ENCODE measurements at places on chromosomes 16 and 17.
A peak's percentile ranks its signal among the peaks of the same experiment; 100 is the strongest.

- DNase-seq, result no peak
These were observed 524.8 kb downstream of the TOX3 start for GRCh38 chr16:52022177-52022576.

GRCh38 chr16:69406780-69407331 lies 17.6 kb upstream of the CYB5B start:
- no peak for DNase-seq

DNA sequence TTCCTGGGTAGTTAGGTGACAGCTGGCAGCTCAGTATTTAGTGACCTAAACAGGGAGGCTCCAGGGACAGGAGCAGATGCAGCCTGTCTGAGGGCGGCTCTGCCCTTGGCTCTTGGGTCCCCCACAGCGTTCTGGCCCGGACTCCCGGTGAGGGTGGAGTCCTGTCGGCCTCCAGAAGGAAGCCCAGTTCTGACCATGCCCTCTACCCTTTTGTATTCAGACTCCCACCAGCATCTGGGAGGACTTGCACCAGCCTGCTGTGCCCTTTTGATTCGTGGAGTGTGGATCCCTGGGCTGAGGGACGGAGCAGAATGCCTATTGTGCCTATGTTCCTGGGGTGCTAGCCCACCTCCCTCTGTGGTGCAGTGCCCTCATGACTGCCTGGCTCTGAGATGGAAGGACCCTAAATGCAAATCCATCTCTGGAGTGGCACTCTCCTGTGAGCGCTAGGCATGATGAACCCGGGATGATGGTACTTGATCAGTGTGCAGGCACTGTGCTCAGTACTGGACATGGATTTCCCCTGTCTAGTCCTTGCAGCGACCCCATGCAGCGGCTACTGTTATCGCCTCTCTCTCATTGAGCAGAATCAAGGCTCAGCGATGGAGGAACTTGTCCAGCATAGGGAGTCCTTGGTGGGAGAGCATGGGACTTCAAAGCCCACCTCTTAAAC lies 123.1 kb downstream of the SNX29 start:
- DNase-seq, result no peak

- no peak for DNase-seq
These were observed 57.6 kb downstream of the SYT17 start for GRCh38 chr16:19225651-19226050.

DNA sequence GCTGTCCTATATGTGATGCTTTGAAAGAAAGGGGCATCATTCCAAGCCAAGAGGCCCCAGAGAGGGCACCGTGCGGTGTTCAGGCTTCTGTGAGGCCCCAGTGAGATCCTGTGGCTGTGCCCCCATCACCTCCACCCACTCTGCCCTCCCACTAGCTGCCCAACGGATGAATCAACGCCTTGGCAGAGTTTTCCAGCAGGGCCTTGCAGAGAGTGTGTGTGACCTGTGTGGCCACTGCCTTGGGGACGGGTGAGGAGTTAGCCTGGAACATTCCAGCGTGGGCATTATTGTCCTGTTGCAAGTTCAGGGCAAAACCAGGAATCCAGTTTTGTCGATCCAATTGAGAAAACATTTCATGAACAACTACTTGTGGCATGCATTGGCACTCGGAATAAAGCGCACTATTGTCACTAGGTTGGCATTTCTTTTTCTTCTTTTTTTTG lies 53.7 kb downstream of the SF3B3 start:
- DNase-seq, result no peak

DNA sequence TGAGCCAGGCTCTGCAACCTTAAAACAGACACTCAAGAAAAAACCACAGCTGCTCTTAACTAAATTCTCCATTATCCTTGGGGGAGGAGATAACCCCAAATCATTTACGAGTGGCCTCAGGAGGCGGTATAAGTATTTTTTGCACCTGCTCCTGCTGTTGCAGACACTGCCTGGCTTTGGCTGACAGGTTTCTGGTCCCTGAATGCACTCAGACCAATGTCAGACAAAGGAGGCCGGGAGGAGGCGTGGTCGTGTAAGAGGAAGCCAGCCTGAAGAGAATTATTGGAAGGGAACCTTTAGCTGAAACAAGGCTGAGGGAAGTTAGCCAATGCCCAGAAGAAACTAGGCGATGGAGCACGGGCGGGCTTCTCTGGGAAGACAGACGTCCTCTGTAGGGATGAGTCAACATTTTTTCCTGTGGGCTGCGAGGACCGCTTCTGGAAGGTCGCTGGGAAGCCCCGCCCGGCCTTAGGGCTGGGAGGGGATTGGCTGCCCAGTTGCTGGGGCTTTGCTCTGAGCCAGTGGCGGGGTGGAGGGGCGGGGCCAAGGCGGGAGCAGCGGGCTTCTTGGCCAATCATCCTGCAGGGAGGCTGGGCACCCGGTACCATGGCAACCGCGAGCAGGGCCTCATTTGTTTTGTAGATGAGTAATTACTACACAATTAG lies 82.3 kb downstream of the CCDC182 start:
- peak; percentile 68 for DNase-seq

- no peak for DNase-seq
These were observed 1.2 kb upstream of the TNRC6C start for GRCh38 chr17:77957235-77957856.

GRCh38 chr16:76214856-76215255 lies 62.3 kb upstream of the CNTNAP4 start:
- no peak for DNase-seq

GRCh38 chr17:79966681-79967080 lies 69.0 kb downstream of the TBC1D16 start:
- no peak for DNase-seq

DNA sequence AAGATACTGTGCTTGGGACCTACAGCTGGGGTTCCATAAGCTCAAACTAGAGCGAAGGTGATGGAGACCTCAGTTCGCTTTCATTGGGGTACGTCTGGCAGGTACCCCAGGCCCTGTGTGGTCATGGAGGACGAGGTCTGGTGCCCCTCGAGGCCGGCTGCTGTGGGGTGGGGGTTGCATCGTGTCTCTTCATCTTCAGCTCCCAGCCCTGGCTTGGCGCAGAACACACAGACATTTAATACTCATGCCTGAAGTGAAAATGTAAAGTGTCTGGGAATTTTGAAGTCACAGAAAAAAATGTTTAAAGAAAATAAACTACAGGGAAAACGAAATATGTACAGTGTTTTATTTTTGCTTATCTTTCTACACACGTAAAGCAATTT lies 80.5 kb downstream of the TBC1D16 start:
- no peak for DNase-seq

GRCh38 chr17:8320990-8321389 lies 10.9 kb downstream of the ARHGEF15 start:
- no peak for DNase-seq

DNA sequence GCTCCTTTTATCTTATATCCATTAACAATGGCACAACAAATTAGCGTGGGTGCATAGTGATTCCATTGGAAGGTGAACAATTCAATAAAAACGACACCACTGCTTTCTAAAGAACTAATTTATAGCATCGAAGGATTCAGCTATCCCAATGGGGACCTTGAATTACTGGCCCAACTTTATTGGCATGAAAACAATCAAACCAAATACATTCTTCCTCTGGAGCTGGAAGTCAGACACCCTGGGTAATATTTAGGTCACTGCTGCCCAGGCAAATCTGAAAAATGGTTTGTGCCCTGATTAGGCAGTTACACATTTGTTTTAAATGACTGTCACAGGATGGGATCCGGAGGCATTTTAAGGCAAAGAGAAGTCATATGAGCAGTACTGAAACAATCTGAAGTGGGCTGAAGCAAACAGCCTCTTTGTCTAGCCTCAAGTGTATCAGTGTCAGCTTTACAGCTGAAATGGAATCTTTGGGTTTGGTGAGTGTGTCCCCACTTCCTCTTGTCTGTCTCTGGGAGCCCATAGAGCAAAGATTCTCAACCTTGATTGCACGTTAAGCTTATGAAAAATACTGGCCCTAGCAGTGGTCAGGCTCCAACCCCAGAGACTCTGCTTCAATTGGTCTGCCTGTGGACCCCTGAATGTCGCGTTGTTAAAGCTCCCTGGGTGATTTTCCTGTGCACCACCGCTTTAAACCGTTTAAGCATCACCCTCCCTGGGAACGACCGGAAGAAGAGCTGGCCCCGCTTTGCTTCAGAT lies 30.3 kb downstream of the CDK5R1 start:
- no peak for DNase-seq

- no peak for DNase-seq
These were observed 1.3 kb downstream of the SNN start for GRCh38 chr16:11669380-11670146.

- peak; percentile 60 for DNase-seq
These were observed 13.1 kb downstream of the FMNL1 start for GRCh38 chr17:45234641-45235415.

GRCh38 chr17:64157669-64158180 lies 27.8 kb upstream of the ERN1 start:
- no peak for DNase-seq

DNA sequence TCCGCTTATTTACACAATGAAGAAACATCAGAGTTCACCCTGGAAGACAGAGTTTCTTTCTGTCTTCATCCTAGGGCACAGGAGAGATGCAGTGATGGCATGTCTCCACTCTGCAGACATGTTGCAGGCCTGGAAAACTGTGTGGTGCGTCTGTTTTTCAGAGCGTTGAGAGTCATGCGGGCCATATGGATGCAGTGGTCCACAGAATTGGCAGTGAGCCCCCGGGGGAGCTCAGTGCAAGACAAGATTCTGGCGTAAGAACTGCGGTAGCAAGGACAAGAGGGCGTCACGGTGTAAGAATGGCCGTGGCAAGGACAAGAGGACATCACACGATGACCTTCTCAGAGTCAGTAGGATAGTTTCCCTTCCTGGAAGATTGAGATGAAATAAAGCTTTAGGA lies 654.0 kb downstream of the MAF start:
- no peak for DNase-seq

DNA sequence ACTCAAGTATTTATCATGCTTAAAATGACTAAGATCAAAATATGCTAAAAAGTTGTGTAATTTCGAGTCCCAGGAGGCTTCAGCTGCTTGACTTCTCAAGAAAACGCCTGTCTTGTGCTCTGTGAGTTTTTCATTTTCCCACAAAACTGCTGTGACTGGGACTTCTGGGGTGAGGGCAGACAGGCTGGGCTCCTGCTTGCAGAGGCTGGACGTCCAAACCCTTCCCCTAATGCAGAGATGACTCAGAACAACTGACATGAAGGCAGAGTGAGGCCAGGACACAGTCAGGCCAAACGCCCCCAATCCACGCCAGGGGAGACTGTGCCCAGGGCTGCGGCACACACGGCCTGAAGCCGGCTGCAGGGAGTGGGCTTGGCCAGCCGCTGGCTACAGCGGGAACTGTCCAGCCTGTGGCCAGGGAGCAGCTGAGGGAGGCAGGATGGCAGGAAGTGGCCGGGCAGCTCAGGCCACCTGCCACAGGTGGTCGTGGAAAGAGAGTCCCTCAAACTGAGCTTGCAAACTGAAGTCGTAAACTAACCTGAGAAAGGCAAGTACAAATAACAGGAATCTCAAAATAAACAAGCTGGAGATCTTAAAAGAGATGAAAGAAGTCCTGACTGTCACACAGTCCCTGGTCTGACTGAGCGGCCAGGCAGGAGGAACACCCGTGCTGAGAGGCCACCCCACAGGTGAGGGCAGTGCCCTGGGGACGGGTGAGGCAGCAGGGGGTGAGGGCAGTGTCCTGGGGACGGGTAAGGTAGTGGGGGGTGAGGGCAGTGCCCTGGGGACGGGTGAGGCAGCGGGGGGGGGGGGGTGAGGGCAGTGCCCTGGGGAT lies 21.3 kb upstream of the HEXD start:
- DNase-seq, result no peak

GRCh38 chr17:80374732-80375585 lies 40.0 kb upstream of the ENDOV start:
- DNase-seq, result no peak

DNA sequence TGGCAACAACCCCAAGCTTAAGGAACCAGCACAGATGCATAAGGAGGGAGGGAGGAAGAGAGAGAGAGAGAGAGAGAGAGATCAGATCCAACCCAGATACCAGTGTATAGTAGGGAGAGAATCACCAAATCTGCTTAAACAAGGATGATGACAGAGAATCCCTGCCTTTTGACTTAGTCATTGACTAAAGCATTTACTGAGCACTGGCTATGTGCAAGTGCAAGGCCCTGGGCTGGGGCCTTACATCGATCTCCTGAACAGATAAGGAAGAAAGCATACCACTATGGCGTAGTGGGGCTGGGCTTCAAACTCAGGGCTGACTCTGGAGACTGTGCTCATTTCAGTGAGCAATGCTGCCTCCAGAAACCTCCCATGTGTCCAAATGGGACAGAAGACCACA lies 15.8 kb downstream of the TSNAXIP1 start:
- DNase-seq, result no peak

- no peak for DNase-seq
These were observed 4.0 kb upstream of the PERCC1 start for GRCh38 chr16:1426734-1427471.

DNA sequence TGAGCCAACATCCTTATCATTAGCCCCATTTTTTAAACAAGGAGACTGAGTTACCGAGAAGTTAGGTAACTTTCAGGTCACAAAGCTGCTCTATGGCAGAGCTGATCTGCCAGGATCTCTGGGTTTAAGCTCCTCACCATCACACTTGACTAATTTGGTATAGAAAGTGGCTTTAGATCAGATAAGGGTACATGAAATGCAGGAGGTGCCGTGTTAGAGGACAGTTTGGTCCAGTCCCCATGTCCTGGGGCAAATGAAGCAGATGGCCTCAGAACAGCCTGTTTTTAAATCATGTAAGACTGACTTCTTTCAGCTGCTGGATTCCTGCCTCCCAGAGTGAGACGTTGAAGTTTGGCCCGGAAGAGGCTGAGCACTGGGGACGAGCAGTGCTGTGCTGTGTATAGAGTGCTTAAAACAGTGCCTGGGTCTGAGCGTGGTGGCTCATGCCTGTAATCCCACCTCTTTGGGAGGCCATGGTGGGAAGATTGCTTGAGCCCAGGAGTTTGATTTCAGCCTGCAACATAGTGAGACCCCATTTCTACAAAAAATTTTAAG lies 187.0 kb upstream of the CACNG3 start:
- DNase-seq, result no peak

GRCh38 chr17:67478401-67479041 lies 101.4 kb downstream of the PITPNC1 start:
- DNase-seq, result no peak

- no peak for DNase-seq
These were observed 15.6 kb downstream of the PDK2 start for GRCh38 chr17:50110591-50111349.

DNA sequence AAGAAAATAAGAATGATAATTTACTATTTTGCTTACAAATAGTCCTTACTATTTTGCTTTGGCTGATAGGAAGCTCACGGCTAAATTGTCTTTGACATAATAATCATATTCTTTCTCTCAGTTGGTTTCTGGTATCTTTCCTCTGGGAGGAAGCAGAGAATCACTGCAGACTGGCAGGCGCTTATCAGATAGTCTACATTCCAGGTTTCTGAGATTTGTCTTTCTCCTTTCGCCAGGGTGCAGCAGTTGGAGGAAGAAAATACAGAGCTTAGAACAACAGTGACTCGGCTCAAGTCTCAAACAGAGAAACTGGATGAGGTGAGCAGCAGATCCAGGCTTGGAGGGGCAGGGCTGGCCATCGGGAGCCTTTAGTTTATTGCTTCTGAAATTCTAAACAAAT lies 136.1 kb downstream of the RAB11FIP4 start:
- no peak for DNase-seq

DNA sequence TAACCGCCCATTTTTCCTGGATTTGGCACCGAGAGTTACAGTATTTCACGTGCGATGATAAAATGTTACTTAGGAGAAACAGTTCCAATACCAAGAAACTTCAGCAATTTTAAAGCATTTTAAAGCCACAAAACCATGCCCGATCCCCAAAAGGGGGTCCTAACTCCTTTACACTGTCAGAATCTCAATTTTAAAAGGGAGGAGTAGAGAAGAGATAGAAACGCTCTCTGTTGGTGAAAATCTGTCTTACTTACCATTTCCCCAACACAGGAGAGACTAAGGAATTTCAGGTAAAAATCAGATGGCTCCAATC lies 526 bp upstream of the RNASEK start:
- DNase-seq, result no peak

- DNase-seq, result no peak
These were observed 38.6 kb downstream of the WDR45B start for GRCh38 chr17:82609655-82610054.
